ENCODE measurements at places on chromosomes 11 and 22.
A peak's percentile ranks its signal among the peaks of the same experiment; 100 is the strongest.

DNA sequence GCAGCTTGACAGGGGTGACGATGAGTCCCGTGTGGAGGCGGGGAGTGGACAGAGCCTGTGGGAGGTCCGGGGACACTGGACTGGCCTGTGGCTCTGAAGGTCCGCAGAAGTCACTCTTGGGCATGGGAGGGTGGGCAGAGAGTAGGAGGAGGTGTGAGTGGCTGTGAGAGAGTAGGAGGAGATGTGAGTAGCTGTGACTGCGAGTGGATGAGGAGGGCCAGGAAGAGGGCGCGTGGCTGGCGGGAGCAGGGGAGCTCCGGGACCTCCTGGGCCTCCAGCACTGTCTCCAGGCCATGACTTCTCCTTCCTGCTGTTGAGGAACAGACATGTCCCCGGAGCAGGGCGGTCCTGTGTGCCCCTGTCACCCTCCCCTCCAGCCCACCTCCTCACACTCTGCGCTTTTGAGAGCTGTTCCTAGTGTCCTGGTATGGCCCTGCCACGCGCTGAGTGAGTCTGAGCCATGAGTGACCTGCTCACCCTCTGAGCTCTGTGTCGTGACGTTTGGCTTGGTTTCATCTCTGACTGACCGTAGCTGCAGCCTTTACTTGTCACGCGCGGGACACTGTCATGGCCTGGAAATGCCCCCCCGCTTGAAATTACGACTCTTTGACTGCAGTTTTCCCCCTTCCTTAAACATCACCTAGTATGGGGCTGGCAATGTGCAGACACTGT lies 391.5 kb downstream of the TBC1D22A start:
- no peak for DNase-seq

DNA sequence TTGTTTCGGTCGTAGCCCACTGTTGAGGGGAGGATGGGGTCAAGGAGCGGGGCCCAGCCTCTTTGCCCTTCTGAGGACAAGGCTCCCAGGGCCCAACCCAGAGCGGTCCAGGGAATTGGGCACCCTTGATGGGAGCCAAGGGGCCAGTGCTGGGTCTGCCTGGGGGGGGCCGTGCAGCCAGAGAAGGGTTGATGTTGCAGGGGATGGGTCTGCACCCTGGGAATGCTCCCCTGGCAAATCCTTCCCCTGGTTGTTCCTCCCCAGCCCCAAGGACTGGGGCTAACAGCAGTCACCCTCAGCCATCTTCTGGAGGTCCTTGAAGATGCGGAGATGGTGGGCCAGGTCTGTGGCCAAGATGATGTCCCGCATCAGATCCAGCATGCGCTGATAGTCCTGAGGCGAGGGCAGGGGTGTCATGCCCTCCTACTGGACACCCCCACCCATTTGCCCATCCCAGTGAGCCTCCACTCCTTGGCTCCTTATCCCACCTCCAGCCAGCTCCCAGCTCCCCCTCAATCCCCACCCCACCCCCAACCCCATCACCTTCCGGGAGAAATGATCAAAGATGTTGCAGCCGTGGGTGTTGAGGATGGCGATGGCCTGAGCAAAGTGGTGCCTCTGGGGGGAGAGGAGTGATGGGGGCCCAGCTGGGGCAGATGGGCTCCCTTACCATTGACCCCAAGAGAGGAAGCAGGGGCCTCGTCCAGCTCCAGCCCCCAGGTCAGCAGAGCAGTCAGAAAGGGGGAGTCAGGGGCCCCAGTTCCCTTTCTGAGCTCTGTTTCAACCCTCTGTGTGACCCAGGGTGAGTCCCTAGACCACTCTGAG lies 95.0 kb downstream of the PDE2A start:
- DNase-seq: no peak

DNA sequence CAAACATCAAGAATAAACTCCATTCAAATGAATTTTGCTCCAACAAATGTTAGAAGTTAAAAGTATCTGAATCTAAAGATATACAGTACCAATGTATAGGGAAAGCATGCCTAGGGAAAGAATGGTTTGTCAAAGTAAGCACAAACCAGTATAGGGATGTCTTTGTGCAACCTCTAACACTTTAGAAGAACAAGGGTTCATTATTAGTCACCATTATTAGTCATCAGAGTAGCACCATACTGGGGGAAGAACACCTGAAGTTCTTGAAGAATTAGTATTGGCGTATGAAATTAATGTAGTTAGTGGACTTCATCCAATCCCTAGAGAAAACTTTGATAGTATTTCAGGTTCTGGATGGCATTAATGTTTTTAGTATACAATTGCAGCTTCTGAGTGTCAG lies 943.7 kb downstream of the METTL15 start:
- no peak for DNase-seq

GRCh38 chr11:16953663-16954062 lies 60.6 kb downstream of the PLEKHA7 start:
- no peak for DNase-seq

DNA sequence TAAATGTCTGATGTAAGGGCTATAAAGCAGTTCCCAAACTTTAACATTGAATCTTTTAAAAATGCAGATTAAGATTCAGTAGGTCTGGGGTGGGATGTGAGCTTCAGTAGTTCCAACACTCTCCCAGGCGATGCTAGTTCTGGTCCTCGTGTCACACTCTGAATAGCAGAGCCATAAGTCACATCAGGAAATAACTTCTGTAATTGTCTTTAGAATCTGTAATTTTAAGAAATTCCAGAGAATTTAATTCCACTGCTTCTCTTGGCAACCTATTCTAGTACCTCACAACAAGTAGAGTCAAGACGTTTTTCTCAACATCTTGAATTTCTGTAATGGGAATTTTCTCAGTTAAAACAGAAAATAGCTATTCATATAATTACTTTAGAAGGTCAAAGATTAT lies 223.1 kb downstream of the TMEM135 start:
- DNase-seq: no peak

DNA sequence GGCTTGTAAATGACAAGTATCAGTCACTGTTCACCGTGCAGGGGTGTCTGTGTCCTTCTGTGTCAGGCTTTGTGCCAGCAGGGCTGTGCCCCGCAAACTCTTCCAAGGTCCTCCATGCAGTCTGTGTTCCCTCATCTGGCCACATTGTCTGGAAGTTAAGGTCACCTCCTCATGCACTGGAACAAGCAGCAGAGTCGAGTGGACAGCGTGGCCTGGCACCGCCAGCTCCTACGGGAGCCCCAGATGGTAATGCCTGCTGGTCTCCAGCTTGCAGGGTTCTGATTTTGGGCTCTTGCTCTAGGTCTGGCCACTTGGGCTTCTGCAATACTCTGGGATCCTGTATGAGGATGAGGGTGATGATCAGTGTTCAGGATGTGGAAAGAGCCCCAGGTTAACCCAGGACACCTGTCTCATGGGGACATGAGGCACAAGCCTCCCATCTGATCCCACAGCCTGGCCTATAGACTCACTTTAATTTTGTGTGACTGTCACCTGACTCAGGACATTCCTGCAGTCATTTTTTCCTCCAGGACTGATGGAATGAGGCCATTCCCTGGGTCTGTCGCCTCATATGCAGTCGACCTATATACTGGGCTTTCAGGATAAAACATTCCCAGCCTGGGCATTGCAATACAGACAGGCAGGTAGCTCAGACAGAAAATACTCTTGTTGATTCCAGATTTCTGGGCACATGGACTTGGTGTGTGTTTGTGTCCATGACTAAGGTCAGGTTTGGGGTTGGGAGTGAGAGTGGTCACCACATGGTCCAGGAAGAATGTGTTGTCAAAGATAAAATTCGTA lies 106.3 kb upstream of the TOP3B start:
- DNase-seq: no peak

- peak; percentile 89 for DNase-seq
Observed at GRCh38 chr11:94493281-94494125, at the start of the genes ANKRD49 and MRE11. ANKRD49 (plus strand) TSS chr11:94493984; CDS start chr11:94496694, 2,710 bp downstream. MRE11 (minus strand) TSS chr11:94493844; CDS start chr11:94492801, 1,043 bp downstream.

- no peak for DNase-seq
Observed at GRCh38 chr22:44678556-44679305, 23.3 kb upstream of the PRR5 start.

DNA sequence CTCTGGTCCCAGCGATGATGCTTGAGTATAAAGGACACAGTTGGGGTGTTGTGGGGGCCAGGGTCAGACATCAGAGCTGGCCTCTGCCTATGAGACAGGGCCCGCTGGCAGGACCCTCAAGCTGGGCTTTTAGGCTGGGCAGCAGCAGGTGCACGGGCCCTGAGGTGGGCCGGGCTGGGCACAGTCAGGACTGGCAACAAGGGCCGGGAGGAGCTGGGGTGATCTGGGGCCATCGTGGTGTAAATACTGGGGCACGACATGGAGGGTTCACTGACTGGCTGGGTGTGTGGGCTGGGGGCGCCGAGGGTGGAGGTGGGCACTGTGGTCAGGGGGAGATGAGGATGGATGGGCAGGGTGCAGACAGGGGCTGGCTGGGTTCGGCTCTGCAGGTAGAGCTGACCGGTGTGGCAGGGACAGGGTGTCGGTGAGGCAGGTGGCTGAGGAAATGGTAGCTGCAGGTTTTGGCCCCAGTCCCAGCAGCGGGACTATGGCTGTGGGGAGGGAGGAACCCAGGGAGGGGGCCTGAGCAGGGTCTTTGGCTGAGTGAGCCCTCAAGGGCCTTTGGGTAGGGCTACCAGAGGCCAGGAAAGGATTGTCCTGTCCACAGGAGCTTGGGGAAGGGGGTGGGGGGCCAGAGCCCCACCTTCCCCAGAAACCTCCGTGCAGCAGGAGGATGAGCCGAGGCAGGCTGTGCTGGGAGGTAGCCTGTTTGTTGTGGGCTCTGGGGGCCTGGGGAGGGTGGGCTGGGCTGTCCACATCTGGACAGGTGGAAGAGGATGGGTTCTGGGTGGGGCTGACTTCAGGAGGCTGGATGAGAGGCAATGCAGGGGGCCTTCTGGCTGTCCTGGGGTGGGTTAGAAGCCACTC lies 81.4 kb downstream of the KCNQ1 start:
- no peak for DNase-seq

DNA sequence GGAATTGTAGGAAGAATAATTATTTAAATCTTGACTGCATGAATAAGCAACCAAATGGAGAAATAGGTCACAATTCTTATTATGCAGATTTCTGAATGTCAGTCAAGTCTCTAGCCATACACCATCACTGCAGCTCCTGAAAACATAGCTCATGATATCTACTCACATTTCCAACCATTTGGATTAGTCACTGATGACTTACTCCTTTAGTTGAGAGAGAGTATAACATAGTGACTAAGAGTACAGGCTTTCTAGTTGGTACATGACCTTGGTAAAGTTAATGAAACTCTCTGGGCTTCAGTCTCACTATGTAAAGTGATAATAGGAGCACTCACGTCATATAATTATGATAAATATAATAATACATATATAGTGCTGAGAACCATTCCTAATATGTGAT lies 265.2 kb downstream of the KCNA4 start:
- DNase-seq: no peak

DNA sequence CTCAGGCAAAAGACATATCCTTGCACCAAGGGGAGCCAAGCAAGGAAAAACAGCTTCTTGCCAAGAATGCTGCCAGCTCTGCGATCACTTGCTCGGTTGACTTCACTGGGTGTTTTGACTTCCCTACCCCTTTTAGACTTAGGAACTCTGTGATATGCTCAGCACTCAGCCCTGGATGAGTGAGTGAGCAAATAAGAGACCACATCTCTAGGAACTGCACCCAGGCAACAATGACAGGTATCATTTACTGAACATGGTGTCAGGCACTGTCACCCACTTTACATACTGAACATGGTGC lies 3.7 kb upstream of the IRAG1 start:
- DNase-seq: no peak

DNA sequence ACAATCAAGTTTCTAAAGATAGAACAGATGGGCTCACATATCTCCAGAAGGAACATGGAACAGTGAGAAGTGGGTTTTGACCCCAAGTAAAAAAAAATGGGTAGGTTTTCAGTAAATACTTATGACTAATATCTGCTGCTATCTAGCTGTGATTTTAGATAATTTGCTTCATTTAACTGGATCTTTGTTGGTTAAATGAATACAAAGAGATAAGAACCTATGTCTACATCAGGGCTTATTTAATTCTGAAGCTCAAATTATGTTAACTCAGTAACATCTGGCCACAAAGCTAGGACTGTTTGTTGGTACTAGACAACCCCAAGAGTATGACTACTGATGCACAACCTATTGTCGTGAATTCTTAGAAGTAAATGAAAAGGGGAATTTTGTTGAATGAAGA lies 144.4 kb upstream of the SESN3 start:
- DNase-seq: no peak

GRCh38 chr11:64642871-64643255 lies 51.8 kb downstream of the SLC22A12 start:
- no peak for DNase-seq

GRCh38 chr11:122285070-122285988 lies 169.3 kb upstream of the BLID start:
- DNase-seq: no peak

DNA sequence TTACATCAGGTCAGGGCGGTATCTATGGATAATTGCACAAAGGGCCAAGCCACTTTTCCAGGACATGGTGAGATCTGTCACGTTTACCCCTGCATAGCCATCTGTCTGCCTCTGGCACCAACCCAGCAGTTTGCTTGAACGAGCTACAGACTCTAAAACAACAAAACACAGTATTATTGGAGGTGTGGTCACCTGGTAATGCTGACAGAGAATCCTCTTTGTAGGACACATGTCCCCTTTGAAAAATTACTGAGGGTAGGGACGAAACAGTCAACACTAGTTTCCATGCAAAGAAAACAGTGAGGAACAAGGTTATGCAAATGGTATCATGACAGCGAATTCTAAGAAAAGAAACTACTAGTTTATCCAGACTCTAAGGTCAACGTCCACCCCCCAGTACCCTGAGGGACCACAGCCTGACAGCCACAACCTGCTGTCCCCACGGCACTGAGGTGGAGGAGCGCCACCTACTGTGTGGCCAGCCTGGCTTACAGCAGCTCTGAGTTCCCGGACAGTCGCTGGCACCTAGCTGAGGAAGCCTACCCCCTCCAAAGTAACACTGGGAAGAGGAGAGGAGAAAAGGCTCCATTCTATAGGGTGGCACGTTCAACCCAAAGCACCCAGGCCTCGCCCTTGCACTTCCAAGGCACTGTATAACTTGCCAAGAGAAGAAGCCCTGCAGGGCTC lies 117.4 kb upstream of the BID start:
- no peak for DNase-seq

GRCh38 chr22:49519117-49519737 lies 308.4 kb downstream of the BRD1 start:
- DNase-seq: no peak

DNA sequence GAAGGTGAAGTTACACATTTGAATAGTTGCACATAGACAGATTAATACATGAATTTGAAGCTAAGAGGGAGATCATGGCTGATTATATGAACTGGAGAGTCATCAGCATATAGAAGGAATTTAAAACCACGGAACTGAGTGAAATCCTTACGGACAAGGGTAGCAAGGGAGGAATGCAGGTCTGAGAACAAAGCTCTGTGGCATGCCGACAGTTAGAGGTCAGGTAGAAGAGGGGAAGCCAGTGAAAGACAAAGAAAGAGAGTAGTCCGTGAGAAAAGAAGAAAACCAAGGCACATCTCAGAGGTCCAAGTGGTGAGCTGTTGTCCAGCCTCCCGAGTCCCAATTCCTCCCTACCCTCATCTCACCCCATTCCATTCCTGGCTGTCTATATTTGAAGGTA lies 11.8 kb upstream of the SYT9 start:
- DNase-seq: no peak

GRCh38 chr11:61491736-61492395 lies 16.7 kb upstream of the LRRC10B start:
- no peak for DNase-seq

GRCh38 chr11:73219396-73220285 lies 1.6 kb downstream of the P2RY2 start:
- DNase-seq: no peak

GRCh38 chr11:29352273-29352795 lies 664.5 kb downstream of the KCNA4 start:
- DNase-seq: no peak

GRCh38 chr11:131640320-131640719 lies 269.9 kb downstream of the NTM start:
- no peak for DNase-seq

GRCh38 chr11:75919525-75919924 lies 104.5 kb downstream of the UVRAG start:
- no peak for DNase-seq
